ENCODE measurements at places on chromosomes 1 and 21. TPM values are rescaled to one million over a fixed set of nuclear protein-coding genes. Genes with fewer than 3 reads are reported as not detected.

- DNase-seq: peak; percentile 74
These were observed 24.1 kb upstream of the ALDH4A1 start for GRCh38 chr1:18926315-18927081.

DNA sequence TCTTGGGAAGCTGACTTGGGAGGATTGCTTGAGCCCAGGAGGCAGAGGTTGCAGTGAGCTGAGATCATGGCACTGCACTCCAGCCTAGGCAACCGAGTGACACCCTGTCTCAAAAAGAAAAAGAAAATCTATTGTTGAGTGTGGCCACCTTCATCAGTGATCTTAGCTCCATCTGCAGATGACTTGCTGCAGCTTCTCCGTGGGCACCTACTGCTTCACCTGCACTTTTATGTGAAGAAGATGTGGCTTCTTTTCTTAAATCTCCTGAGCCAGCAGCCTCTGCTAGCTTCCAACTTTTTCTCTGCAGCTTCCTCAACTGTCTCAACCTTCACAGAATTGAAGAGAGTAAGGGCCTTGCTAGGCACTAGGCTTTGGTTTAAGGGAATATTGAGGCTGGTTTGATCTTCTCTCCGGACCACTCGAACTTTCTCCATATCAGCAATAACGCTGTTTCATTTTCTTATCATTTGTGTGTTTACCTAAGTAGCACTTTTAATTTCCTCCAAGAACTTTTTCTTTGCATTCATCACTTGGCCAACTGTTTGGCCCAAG lies 28.0 kb downstream of the AGPAT3 start:
- no peak for DNase-seq

- no peak for DNase-seq
These were observed 18.5 kb downstream of the ARHGEF10L start for GRCh38 chr1:17557986-17558385.

DNA sequence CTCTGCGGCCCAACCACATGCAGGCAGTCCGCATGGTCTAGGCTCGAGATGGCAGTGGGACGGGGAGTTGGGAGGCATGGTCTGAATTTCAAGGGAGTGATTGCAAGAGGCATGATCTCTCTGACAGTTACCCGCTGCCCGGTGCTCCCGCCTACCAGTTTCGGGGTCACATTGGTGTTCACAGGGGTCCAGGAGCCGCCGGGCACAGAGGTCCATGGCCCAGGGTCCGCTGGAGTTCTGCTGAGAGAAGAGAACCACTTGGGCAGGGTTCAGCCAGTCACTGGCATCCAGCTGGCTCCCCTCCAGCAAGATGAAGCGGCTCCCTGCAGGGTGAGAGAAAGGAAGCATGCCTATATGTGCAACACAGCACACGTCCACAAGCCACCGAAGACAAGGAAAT lies 141.3 kb downstream of the ASTN1 start:
- DNase-seq: no peak

GRCh38 chr1:3019007-3019515 lies 2.2 kb upstream of the ACTRT2 start:
- no peak for DNase-seq

- no peak for DNase-seq
These were observed 8.3 kb upstream of the ZNF669 start for GRCh38 chr1:247112479-247112781.

DNA sequence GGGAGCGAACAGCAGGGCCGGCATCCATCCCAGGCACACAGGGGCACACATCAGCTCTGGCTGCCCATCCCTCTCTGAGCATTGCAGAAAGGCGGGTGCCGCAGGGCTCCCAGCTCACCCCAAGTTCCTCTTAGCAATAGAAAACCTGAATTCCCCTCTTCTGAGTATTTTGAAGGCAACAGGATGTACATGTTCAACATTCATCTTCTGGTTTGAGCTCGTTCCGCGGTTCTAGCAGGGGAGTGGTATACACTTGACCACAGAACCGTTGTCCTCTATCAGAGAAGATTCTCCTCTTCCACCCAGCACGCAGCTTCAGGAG lies 23.6 kb downstream of the ACTA1 start:
- DNase-seq: no peak

DNA sequence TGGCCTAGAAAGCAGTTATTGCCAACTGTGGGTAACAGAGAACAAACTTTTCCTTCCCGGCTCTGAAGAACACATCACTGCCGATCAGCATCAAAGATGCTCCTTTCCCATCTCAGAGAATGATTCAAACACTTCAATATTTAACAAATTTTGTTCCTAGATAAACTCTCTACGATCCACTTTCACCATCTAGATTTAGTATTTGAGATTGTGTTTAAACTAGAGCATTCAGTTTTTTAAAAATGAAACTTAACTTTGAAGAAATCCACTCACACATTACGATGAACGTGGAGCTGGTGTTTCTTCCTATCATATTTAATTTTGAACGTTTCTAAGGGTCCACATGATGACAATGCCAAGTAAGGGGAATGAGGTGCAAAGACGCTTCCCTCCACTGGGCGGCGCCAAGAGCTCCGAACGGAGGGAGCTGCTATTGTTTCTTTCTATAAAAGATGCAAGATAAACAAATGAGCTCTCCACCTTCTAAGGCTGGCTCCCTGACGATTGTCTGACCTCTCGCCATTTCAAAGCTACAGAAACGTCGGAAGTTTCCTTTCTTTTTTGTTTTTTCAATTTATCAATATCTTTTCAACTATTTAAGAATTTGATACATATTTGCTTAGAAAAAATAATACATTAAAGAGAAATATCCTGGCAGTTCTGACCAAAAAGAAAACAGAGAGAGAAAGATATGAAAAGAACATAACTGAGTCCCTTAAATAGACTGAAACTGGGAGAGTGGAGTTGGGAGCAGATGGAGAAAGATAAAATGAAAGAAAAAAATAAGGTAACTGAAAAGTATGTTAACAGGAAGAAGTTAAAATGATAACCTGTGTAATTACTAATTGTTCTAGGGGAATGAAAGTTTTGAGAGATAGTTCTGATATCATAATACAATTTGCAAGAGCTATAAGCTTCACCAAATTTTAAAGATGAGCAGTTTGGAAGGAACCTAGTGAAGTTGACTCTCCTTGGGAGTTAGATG lies 4.4 kb upstream of the BARHL2 start:
- DNase-seq: peak; percentile 64

GRCh38 chr1:118827636-118828035 lies 160.5 kb downstream of the TBX15 start:
- no peak for DNase-seq

GRCh38 chr1:147214325-147214724 lies 10.8 kb downstream of the FMO5 start:
- DNase-seq: no peak

GRCh38 chr1:89271341-89272015 lies 1.2 kb downstream of the GBP5 start:
- DNase-seq: no peak

DNA sequence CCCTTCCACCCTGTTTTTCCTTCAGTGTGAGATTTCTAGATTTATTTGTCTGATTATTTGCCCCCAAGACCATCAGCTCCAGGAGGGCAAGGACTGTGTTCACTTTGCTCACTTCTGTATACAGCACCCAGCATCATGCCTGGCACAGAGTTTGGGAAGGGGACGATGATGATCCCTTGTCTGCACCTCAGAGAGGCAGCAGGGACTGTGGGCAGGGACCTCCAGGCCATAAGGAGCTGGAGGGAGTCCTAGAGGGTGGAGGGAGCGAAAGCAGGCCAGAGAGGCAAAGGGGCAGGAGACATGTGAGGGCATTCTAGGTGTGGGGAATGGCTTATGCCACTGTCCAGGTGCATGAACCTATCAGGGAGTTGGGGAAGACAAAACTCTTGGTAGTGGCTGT lies 32.8 kb downstream of the H3-3A start:
- no peak for DNase-seq

GRCh38 chr1:175182201-175182746 lies 10.3 kb downstream of the KIAA0040 start:
- DNase-seq: no peak

- no peak for DNase-seq
These were observed 2.5 kb downstream of the KIF21B start for GRCh38 chr1:201020721-201021629.

- no peak for DNase-seq
These were observed 439.4 kb downstream of the CAMTA1 start for GRCh38 chr1:7224644-7225043.

GRCh38 chr21:46054451-46054881 lies 43.4 kb upstream of the COL6A2 start:
- DNase-seq: no peak

- no peak for DNase-seq
These were observed 64.8 kb downstream of the PLXNA2 start for GRCh38 chr1:208179263-208179816.

- DNase-seq: no peak
These were observed 15.3 kb downstream of the MASP2 start for GRCh38 chr1:11031624-11032262.

GRCh38 chr1:156110252-156110651 lies 4.3 kb upstream of the LMNA start:
- DNase-seq: no peak

DNA sequence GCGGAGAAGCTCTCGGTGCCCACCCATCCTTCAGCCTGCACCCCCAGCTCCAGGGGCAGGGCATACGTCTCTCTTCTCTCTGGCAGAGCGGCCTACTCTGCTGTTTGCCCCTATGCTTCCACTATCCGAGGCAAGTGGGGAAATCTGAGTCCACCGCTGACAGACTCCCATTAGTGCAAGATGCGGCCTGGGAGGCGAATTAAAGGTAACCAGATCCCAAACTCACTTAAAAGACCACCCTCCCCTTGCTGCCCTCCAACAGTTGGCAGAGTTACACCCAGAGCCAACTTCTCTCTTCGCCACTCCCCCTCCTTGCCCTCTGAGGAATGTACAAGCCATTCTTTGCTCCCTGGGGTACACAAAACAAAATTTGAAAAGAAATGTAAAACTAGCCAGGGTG lies 6.4 kb downstream of the FOXD3 start:
- no peak for DNase-seq

GRCh38 chr1:85707267-85707989 lies 805 bp downstream of the ZNHIT6 start:
- no peak for DNase-seq

DNA sequence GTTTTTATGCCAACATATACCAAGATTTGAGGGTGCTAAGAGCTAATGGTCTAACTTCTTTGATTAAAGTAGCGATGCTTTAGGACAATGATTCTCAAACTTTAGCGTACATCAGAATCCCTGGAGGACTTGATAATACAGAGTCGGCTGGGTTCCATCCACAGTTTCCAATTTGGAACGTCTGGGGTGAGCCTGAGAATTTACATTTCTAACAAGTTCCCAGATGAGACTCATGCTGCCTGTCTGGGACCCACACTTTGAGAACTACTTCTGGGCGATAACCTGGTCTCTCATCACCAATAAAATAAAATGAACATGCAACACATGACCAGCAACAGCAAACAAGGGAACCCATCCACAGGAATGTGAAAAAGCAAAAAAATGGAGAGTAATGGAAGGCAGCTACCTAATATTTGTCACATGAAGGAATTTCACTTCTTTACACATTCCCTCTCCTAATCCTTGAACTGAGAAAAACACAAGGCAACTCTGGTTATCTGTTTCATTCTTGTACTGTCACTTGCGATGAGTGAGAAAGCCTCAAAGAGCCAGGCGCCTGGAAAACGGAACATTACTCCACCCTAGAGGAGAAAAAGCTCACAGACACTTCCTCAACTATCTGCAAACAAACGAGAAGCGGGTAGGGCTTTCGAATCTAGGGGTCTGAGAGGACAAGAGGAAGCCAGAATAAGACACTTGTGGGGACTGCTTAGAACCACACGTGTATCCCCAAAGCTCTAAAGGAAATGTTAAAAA lies 14.0 kb downstream of the HSF2BP start:
- DNase-seq: no peak

GRCh38 chr1:74340656-74341055 lies 105.5 kb downstream of the TNNI3K start:
- no peak for DNase-seq

DNA sequence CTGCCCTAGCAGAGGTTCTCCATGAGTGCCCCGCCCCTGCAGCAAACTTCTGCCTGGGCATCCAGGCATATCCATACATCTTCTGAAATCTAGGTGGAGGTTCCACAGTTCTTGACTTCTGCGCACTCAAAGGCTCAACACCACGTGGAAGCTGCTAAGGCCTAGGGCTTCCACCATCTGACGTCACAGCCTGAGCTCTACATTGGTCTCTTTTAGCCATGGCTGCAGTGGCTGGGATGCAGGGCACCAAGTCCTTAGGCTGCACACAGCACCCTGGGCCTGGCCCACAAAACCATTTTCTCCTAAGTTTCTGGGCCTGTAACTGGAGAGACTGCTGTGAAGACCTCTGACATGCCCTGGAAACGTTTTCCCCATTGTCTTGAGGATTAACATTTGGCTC lies 272.6 kb upstream of the PLXNA2 start:
- DNase-seq: no peak

GRCh38 chr1:17404034-17404684 lies 32.2 kb downstream of the PADI6 start:
- no peak for DNase-seq

- no peak for DNase-seq
These were observed 534.2 kb downstream of the LTN1 start for GRCh38 chr21:28458446-28458845.

DNA sequence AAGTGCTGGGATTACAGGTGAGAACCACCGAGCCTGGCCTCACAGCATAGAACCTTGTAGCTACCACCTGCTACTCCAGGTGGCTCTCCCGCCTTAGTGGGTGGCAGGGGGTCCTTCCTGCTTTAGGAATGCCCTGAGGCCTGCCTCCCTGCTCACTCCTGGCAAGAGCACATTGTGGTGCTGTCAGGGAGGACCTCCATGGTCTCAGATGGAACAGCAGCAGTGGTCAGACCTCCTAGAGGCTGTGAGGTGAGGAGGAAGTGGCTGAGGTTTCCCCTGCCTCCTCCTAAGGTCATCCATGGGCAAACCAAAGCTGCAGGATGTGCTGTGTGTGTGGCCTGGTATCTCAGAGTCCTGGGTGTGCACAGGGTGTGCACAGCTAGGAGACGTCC lies 6.7 kb downstream of the SOX13 start:
- DNase-seq: no peak

GRCh38 chr1:18463984-18464664 lies 16.6 kb upstream of the KLHDC7A start:
- no peak for DNase-seq

DNA sequence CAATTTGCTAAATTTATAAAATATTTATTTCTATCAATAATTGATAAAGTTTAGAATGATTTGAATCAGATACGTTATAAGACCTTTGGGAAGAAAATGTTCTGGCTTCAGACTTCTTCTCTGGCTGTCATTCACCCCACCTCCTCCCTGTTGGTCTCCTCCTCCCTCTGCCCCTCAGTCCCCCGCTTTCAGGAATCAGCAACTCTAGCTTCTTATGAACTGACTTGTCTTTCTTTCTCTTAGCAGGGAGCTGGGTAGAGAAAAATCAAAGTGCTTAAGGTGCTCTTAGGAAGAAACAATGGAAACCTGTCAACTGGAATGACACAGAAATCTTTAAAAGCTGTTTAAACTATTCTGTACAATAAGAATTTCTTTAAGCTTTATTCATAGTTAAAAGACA lies 71.3 kb upstream of the ETV3 start:
- DNase-seq: no peak

Gene MROH7
- 0.14 TPM for total RNA-seq

Gene RAP1GAP
- 0.44 TPM for total RNA-seq

Gene EIF4G3
- 21.5 TPM for total RNA-seq

Gene FAM177B
- not detected for total RNA-seq

Gene CYP2J2
- total RNA-seq: 0.33 TPM

Gene KIF17
- not detected for total RNA-seq

Gene SH3D21
- total RNA-seq: 2.6 TPM

Gene RORC
- 3.7 TPM for total RNA-seq

Gene LAD1
- total RNA-seq: not detected

Gene RAB3B
- not detected for total RNA-seq

Gene FCRL4
- not detected for total RNA-seq
